ENCODE measurements at places on chromosomes 3 and 15.

- no peak for DNase-seq
These were observed 730 bp upstream of the ZNF710 start for GRCh38 chr15:90000186-90001001.

DNA sequence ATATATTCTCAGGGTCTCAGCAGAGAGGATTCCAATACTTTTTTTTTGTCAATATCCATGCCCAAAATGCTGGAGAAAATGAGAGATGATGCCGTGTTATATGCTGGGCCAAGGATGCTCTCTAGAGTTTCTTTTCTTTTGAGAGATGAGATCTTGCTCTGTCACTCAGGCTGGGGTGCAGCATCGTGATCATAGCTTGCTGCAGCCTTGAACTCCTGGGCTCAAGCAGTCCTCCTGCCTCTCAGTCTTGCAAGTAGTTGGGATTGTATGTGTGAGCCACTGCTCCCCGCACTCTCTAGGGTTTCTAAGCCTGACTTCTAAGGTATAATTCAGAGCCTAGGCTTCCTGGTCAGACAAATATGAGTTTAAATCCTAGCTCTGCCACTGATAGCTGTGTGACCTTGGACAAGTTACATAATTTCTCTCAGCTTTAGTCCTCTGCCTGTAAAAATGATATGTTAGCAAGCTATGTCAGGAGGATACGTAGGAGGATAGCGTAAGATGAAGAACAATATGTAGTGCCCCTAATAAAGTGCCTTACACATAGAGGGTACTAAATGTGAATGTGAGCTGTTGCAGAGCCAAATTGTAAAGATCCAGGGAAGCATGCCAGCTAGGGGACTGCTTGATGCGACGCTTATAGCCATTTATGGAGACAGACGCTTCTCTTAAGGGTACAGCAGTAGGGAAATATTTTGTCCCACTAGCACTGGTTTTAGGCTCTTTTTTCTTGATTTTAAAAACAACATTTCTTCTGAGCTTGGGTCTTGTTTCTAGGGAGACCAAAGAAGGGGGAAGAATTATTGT, 7.4 kb downstream of the STARD9 start:
- DNase-seq = no peak

DNA sequence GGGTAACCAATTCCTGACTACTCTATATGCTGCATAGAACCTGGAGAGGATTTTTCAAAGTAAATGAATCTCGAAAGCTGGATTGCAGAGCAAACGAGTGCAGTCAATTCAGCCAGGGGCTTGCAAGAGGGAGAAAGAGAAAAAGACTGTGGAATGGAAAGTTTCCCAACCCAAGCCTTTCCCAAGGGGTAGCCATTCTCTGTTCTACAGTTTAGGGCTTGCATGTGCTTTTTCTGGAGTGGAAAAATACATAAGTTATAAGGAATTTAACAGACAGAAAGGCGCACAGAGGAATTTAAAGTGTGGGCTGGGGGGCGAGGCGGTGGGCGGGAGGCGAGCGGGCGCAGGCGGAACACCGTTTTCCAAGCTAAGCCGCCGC, 511 bp upstream of the RARB start:
- DNase-seq = peak; percentile 58

GRCh38 chr15:70910958-70911357, 18.3 kb downstream of the LRRC49 start:
- DNase-seq = no peak

GRCh38 chr3:158221426-158221825, 111.5 kb downstream of the RSRC1 start:
- no peak for DNase-seq

DNA sequence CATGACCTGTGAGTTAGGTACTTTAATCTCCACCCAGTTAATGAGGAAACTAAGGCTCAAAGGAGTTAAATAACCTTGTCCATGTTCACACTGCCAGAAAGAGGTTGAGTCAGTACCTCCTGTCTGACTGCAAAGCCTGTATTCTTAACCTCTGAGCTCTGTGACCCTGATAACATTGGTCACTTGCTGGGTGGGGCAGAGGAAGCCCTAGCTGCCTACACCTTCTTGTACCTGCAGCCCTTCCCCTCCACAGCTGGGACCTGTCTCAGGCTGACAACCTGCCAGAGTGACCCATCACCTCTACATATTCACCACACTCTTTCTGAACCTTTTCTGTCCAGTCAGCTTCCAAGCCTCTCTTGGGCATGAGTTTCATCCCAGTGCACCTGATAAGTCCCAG, 106.1 kb upstream of the HES1 start:
- DNase-seq = no peak

DNA sequence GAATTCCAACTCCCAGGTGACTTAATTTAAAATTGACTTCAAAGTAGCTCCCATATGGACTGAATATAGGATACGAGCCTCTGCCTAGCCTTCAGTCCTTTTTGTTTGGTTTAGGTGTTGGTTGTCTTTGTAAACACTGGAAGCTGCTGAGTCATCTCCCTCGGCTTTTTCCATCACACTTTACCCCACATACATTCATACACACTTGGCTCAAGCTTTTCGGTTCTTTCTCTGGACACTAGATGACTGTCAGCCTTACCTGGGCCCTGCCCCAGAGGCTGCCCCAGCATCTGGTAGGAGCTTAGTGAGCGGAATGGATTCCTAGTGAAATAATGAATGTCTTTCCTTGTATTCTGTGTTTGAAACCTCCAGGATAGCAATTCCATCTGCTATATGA, 201.5 kb upstream of the IL12A start:
- DNase-seq = no peak

DNA sequence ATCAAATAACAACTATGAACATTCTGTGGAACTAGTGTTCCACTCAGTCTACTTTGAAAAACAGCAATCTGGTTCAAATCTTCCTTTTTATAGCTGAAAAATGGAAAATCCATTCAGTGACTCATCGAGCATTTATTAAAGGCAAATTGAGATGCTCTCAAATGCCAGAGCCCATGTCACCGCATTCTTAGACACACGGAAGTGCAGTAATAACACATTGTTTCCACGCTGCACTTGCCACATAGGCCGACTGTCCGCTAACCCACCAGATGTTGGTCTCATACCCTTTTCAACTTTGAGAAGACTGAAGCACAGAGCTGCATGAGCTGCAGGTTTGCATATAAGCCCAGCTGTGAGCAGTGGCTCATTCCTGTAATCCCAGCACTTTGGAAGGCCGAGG, 95.9 kb downstream of the TMEM266 start:
- DNase-seq = peak; percentile 49

- DNase-seq = no peak
These were observed 241.1 kb upstream of the ICE2 start for GRCh38 chr15:60720086-60720485.

GRCh38 chr3:128313935-128314334, 152.8 kb downstream of the DNAJB8 start:
- DNase-seq = no peak

DNA sequence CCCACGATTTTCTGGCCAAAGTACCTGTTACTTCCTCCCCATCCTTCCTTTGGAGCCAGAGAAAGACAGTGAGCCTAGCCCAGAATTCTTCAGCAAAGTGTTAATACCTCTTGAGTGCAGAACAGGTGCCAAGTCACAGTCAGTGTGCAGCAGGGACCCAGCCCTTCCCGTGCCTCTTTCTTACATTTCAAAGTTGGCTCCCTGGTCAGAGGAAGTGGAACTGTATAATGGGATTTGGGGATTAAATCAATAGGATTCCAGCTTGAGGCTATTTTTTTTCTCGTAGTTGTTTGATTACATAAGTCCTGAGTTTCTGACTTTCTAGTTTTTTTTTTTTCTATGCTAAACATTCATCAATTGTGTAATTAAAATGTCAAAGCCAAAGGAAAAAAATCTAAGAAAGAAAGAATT, 52.6 kb upstream of the ABHD10 start:
- DNase-seq = no peak

DNA sequence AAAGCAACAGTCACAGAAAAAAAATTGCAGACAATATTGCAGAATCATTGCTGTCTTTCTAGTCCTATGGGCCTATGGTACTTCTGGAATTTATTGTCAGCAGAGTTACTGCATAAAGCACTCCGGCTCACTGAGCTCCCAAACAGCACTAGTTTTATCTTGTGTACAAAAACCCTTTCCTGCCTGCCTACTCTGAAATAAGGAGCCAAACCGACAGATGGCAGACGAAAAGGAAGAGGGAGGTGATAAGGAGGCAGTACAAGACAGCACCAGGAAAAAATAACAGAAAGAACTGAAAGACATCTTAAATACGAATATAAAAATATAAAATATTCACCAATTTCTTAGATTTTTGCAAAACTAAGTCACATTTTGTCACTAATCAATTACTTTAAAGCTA, 15.6 kb downstream of the HERC1 start:
- no peak for DNase-seq

DNA sequence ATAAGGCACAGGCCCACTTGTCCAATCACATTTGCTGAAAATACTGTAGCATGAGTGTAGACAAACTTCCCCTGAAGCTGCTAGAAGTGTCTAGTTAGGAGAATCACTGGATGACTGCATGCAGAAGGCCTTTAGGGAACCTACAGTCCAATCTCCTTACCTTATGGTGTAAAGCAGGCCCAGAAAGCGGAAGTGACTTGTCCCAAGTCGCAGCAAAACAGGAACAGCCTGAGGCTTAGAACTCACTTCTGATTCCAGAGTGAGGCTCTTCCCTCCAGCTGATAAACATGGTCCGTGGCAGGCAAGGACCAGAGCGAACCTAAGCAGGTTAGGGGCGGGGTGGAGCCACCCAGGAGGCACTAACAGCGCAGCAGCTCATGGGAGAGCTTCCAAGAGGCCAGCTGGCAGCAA, 2.5 kb downstream of the GRAMD2A start:
- DNase-seq = no peak

DNA sequence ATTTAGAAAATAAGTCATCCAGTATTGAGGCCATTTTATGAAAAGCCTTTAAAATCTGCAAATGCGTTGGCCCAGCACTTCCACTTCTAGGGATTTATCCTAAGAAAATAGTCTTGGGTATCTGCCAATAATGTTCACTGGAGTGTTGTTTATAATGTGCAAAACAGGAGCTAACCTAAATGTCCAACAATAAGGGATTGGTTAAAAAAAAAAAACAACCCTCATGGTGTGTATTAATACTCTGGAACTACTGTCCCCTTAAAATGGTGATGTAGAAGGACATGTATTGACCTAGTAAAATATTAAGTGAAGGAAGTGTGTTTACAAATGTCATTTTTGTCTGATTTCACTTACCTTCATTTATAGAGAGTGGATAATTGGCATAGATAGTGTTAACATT, 58.0 kb downstream of the IGF1R start:
- DNase-seq = no peak

- no peak for DNase-seq
These were observed 26.4 kb upstream of the FAM107A start for GRCh38 chr3:58603606-58604005.

- no peak for DNase-seq
These were observed 20.3 kb downstream of the CSRNP1 start for GRCh38 chr3:39133093-39133490.

GRCh38 chr3:169390741-169391305, 272.7 kb downstream of the MECOM start:
- DNase-seq = no peak

DNA sequence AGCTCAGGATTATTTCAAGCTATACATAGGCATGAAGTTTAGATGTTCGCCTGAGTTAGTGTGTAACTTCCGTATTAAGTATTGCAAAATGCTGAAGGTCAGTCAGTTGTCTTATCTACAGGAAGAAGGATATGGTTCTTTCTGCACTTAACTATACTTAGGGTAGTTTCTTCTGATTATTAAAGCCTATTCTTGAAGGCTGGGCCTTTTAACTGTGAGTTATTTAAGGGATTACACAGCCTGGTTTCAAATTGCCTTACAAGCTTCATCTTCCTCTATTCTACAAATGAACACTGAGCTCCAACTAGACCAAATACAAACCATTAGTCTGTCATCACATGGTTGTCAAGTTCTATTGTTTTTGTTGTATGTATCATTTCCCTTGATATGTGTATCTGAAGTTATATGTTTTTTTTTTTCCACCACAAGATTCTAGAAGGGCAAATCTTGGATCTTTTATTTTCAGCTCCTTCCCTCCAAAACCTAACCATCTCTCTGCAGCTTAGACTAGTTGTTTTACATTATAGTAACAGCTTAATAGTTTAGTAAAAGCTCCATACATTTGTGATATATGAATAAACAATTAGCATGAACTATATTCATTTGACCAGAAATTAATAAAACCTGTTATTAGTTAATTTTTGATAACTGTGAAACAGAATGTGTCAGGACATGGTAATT, 272.9 kb upstream of the KCNMB2 start:
- no peak for DNase-seq

DNA sequence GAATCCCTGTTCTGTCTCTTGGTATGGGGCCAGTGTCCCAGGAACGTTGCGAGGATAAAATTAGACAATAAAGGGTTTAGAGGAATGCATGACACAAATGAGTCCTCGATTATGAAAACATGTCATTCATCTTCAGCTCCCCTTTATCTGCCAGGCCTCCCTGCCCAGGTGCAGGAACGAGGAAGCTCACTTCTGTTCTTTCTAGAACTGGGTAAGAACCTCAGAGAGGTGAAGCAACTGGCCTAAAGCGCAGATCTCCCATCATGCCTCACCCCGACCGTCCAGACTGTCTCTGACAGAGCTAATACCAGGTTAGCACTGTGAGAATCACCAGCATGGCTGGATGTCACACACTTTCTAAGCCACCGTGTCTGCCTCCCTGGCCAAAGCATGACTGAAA, 1.5 kb upstream of the ITIH1 start:
- no peak for DNase-seq

DNA sequence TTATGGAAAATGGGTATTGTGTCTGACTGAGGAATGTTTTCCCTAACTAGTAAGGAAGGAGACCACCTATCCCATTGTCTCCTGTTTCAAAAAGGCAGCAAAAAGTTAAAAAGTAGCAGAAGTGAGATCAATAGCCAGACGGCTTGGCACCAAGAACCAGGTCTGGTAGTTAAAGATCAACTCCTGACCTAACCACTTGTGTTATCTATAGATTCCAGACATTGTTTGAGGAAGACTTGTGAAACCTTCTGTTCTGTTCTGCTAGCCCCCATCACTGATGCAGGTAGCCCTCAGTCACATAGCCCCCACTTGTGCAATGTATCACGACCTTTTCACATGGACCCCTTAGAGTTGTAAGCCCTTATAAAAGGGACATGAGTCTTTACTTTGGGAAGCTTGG, 46.3 kb upstream of the C2CD4B start:
- DNase-seq = no peak

DNA sequence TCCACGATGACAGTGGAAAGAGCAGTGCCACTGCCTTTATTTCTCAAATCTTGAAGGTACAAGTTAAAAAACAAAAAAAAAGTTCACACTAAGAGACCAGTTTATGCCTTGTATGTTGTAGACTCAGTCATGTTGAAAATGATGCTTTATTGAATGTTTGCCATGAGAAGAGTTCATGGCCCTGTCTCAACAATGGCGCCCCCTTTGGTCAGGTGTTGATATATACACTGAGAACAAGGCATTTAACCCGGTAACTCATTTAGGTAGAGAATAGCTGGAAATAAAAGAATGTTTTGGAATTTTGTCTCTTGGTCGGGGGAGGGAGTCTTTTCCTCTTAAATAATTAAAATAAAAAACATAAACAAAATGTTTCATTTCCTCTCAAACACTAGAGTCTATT, 145.6 kb upstream of the SLC2A2 start:
- DNase-seq = no peak
